ENCODE measurements at places on chromosomes 7 and 10. TPM values are rescaled to one million over a fixed set of nuclear protein-coding genes. Genes with fewer than 3 reads are reported as not detected.

GRCh38 chr7:128281605-128282380, 40.7 kb downstream of the LEP start:
- H3K4me3 ChIP-seq, result peak overlapping the region; percentile 8
- no peak for DNase-seq
- peaks cover 3% of the 10 kb centered on the region for H3K27me3 ChIP-seq
- no peaks in the 10 kb centered on the region for H3K4me1 ChIP-seq
- peaks cover 26% of the 10 kb centered on the region for H3K36me3 ChIP-seq

Gene OR2A5
- not detected for total RNA-seq

DNA sequence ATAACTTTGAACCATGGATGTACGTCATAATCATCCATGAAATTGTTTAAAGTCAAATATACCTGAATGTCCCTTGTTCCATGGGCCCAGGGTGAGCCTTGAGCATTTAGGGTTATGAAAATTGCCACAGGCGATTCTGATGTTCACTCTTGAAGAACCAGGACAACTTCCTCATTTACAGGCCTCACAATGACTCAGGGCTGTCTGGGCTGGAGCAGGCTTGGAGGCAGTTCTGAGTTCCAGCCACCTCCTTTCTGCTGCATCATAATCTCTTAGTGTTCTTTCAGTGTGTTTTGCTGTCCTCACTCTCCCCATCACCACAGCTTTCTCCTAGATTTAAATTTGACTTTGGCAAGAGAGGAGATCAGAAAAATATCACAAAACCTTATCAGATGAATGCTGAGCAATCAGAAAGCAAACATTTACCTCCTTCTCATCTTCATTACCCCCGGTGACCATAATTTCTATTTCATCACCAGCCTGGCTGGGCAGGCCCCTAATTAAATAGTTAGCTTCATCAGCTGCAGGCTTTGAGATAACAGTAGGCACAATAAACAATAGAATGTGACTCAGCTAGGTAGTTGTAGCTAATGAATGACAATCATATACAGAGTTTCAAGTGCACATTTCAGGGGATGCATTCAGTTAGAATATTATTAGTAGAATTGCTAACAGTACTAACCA, 571.0 kb downstream of the SH2D4B start:
- no peak for DNase-seq
- no peaks in the 10 kb centered on the region for H3K4me1 ChIP-seq
- no peaks in the 10 kb centered on the region for H3K36me3 ChIP-seq
- no peaks in the 10 kb centered on the region for H3K27me3 ChIP-seq

- no peak for DNase-seq
- H3K4me1 ChIP-seq, result peaks cover 11% of the 10 kb centered on the region
- no peaks in the 10 kb centered on the region for H3K27me3 ChIP-seq
- no peak overlapping the region for H3K27ac ChIP-seq
- no peaks in the 10 kb centered on the region for H3K36me3 ChIP-seq
Observed at GRCh38 chr7:18179093-18179492, 151.4 kb upstream of the PRPS1L1 start.

DNA sequence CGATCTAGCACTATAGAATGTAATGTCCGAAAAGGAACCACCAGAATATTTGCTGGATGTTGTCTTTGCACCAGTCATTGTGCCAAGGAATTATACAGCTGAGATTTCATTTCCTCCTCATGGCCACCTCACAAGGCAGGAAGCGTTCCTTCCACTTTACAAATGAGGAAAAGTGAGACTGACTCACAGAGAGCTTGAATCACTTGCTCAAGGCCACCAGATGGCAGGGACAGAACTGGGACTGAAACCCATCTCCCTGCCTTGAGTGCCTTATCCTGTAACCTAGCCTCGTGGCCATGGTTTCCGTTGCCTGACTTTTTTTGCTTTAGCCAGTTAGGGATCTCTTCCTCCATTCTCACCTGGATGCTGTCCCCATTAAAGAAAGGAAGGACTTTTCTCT, 44.7 kb upstream of the PDZD8 start:
- H3K4me3 ChIP-seq, result no peak overlapping the region
- no peak overlapping the region for H3K27ac ChIP-seq
- no peaks in the 10 kb centered on the region for H3K36me3 ChIP-seq
- H3K4me1 ChIP-seq, result peaks cover 10% of the 10 kb centered on the region

GRCh38 chr10:112955582-112956421, 5.8 kb downstream of the TCF7L2 start:
- no peak for DNase-seq
- H3K4me3 ChIP-seq, result peak overlapping the region; percentile 35
- H3K27ac ChIP-seq, result peak overlapping the region; percentile 58
- H3K4me1 ChIP-seq, result peaks cover 68% of the 10 kb centered on the region
- H3K36me3 ChIP-seq, result peaks cover 6% of the 10 kb centered on the region
- H3K27me3 ChIP-seq, result peaks cover 6% of the 10 kb centered on the region

Gene NXPH1
- total RNA-seq, result not detected

- no peaks in the 10 kb centered on the region for H3K36me3 ChIP-seq
- no peaks in the 10 kb centered on the region for H3K4me1 ChIP-seq
- no peak overlapping the region for H3K4me3 ChIP-seq
- no peak for DNase-seq
- H3K27me3 ChIP-seq, result peaks cover 2% of the 10 kb centered on the region
Observed at GRCh38 chr7:79165225-79165624, 288.2 kb downstream of the MAGI2 start.

DNA sequence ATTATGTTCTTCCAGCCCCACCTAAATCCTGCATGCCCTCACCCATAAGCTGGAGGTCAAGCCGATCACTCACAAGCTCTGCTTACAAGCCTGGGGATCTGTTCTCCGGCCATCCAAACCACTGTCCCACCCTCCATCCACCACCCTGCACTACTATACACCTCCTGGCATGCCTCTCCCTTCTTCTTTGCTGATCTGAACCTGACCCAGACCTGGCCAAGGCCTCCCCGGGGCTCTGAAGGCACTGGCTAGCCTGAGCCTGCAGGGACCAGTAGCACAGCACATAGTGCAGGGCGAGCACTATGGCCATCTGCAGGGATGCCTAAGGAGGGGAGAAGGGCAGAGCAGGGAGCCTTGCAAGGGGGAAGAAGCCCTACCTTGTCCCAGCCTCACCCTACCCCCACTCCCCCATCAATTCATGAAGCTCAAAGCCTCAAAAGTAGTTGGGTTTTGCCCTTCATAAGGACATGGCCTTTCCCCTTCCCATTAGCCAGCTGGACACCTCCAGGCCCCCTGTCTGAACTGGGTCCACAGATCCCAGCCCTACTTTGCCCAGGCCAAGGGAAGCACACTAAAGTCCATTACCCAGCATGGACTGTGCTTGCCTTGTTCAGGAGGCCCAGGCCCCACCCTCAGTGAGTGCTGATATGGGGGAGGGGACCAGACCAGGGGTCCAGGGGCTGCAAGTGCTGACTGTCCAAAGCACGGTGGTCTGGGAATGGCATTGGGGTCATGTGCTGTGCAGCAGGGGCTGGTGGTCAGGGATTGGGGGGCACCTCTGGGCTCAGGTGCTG, 29.6 kb downstream of the CHAT start:
- H3K4me1 ChIP-seq, result peaks cover 14% of the 10 kb centered on the region
- no peak overlapping the region for H3K4me3 ChIP-seq
- peaks cover 12% of the 10 kb centered on the region for H3K27me3 ChIP-seq
- no peaks in the 10 kb centered on the region for H3K36me3 ChIP-seq
- H3K27ac ChIP-seq, result no peak overlapping the region
- DNase-seq, result no peak

GRCh38 chr7:1318051-1318450, 85.4 kb downstream of the UNCX start:
- H3K36me3 ChIP-seq, result no peaks in the 10 kb centered on the region
- H3K4me1 ChIP-seq, result no peaks in the 10 kb centered on the region
- no peak overlapping the region for H3K4me3 ChIP-seq
- no peak for DNase-seq
- peaks cover 4% of the 10 kb centered on the region for H3K27me3 ChIP-seq

DNA sequence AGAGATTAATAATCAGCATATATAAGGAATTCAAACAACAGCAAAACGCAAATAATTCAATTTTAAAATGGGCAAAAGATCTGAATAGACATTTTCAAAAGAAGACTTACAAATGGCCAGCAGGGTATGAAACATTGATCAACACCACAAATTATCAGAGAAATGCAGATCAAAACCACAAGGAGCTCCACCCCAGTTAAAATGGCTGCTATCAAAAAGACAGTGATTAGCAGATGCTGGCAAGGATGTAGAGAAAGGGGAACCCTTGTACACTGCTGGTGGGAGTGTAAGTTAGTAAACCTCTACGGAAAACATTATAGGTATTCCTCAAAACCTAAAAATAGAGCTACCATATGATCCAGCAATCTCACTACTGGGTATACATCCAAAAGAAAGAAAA, 128.0 kb upstream of the CACUL1 start:
- H3K27ac ChIP-seq, result no peak overlapping the region

- H3K27me3 ChIP-seq, result no peaks in the 10 kb centered on the region
- peaks cover 11% of the 10 kb centered on the region for H3K4me1 ChIP-seq
- H3K27ac ChIP-seq, result no peak overlapping the region
- H3K4me3 ChIP-seq, result no peak overlapping the region
- H3K36me3 ChIP-seq, result no peaks in the 10 kb centered on the region
- no peak for DNase-seq
Observed at GRCh38 chr10:4154191-4154715, 369.2 kb upstream of the KLF6 start.

Gene SLC26A5
- total RNA-seq, result 3.0 TPM

DNA sequence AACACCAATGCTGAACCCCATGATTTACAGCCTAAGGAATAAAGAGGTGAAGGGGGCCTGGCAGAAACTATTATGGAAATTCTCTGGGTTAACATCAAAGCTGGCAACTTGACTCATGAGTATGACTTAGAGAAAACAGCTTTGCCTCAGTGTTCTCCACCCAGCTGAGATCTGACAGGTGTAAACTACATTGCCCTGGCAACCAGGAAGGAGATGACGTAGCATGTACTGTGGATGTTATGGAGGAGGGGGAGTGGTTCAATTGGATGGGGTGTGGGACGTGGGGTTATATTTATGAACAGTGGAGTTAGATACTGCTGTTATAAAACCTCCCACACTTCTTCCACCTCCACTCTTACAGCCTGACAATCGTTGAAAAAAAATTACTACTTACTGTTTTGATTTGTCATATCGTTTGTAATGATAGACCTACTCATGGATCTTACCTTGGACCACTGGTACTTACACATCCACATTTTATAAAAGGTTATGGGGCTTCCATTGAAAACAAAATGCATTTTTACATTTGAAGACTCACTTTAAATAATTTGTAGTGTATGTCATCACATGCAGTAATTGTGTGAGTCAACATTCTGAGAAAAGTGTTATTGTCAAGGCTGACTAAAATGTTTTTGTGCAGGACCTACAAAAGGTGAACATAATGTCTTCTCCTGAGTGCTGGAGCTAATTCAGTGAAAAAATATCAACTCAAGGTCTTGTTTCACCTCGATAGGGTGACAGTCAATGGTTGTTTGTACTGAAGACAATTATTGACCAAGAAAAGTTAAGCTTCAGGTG, 6.4 kb downstream of the OR2F1 start:
- no peak overlapping the region for H3K27ac ChIP-seq
- H3K4me1 ChIP-seq, result no peaks in the 10 kb centered on the region
- no peak for DNase-seq
- no peak overlapping the region for H3K4me3 ChIP-seq
- H3K36me3 ChIP-seq, result no peaks in the 10 kb centered on the region
- no peaks in the 10 kb centered on the region for H3K27me3 ChIP-seq

- no peaks in the 10 kb centered on the region for H3K27me3 ChIP-seq
- no peak overlapping the region for H3K4me3 ChIP-seq
- H3K36me3 ChIP-seq, result no peaks in the 10 kb centered on the region
- H3K4me1 ChIP-seq, result no peaks in the 10 kb centered on the region
- no peak overlapping the region for H3K27ac ChIP-seq
Observed at GRCh38 chr7:91916051-91916440, 24.6 kb upstream of the AKAP9 start.

Gene PDZD7
- 0.54 TPM for total RNA-seq

DNA sequence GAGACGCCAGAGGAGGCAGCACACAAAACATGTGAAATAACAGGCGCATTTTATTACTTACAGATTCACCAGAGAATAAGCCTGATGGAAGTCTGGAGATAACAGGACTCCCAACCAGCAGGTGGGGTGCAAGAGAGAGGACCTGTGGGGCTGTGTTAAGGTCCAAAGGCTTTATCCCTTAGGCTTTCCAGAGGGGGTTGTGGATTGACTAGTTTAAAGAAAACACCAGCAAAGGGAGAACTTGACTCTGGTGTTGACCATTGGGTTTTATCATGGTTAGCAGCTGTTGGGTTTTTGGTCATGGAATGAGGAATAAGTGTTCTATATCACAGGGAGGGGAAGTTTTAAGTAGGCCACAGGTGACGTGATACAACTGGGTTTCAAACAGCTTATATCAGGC, 1.6 kb upstream of the CRPPA start:
- no peaks in the 10 kb centered on the region for H3K36me3 ChIP-seq
- no peak overlapping the region for H3K4me3 ChIP-seq
- no peak overlapping the region for H3K27ac ChIP-seq

Gene RFC2
- total RNA-seq, result 38.8 TPM

GRCh38 chr7:47418601-47419309, 163.2 kb downstream of the TNS3 start:
- H3K36me3 ChIP-seq, result no peaks in the 10 kb centered on the region
- DNase-seq, result no peak
- H3K4me3 ChIP-seq, result no peak overlapping the region

- no peak for DNase-seq
- H3K4me3 ChIP-seq, result no peak overlapping the region
- H3K27me3 ChIP-seq, result no peaks in the 10 kb centered on the region
- no peak overlapping the region for H3K27ac ChIP-seq
Observed at GRCh38 chr10:73065441-73065840, 31.2 kb downstream of the P4HA1 start.

Gene IL2RA
- not detected for total RNA-seq

Gene NKX2-3
- total RNA-seq, result 0.82 TPM

Gene VWC2
- 0.05 TPM for total RNA-seq

- H3K36me3 ChIP-seq, result peaks cover 3% of the 10 kb centered on the region
- no peaks in the 10 kb centered on the region for H3K4me1 ChIP-seq
- DNase-seq, result peak; percentile 67
- H3K4me3 ChIP-seq, result no peak overlapping the region
- H3K27ac ChIP-seq, result no peak overlapping the region
Observed at GRCh38 chr10:86899670-86900276, 57.6 kb downstream of the MMRN2 start.

Gene MSMB
- not detected for total RNA-seq

- no peak overlapping the region for H3K4me3 ChIP-seq
- peaks cover 6% of the 10 kb centered on the region for H3K27me3 ChIP-seq
- peaks cover 18% of the 10 kb centered on the region for H3K36me3 ChIP-seq
- H3K4me1 ChIP-seq, result no peaks in the 10 kb centered on the region
- H3K27ac ChIP-seq, result no peak overlapping the region
Observed at GRCh38 chr7:157579425-157579824, 242.6 kb downstream of the DNAJB6 start.

Gene ST8SIA6
- total RNA-seq, result 1.7 TPM

DNA sequence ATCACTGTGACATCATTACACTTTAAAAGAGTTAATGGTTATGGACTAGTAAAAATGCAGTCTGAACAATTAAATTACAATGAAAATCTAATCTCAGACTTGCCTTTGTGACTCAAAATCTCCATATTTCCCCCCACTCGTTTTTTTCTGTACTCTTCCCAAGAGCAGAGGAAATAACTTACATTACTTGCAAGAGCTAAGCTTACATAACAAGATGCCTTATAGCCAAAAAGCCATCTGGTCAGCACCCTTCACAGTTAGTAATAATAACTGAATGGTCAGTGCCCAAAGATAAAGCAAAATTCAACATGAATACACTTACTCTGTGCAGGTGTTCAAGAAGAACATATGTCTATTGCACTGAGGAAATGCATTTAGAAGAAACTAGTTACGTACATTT, 1381.5 kb upstream of the CELF2 start:
- DNase-seq, result no peak
- no peaks in the 10 kb centered on the region for H3K4me1 ChIP-seq
- H3K4me3 ChIP-seq, result no peak overlapping the region
- H3K27me3 ChIP-seq, result no peaks in the 10 kb centered on the region
- no peaks in the 10 kb centered on the region for H3K36me3 ChIP-seq
